Astrocyte (in vitro differentiated cells and primary cell): ENCODE measurements at places on chromosomes 13 and 19.

DNA sequence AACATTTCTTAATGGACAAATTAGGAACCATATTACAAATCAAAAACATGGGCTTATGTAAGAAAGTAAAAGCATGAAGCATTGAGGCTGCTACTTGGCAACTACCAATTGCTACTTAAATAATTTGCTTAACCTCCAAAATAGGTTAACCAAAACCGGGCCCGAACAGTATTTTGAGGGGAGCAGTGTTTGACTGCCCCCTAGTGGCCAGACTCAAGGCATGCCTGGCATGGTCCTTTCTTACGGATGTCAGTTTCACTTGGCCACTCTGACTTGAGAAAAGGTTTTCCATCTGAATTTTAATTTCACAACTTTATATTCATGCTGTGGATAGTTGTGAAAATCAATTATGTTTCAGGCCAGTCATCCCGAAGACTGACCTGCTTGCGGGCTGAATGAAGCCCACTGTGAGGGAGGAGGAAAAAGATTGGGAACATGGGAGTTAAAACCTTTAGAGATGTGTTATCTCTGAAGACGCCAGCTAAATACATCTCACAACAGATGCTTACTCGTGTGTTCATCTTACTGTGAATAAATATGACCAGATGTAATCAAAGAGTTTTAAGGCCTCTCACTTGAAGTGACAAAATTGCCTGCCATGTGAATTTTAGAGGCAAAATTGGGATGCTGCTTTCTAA, 2.9 kb downstream of the RXFP2 start:
- peak; percentile 29 for DNase-seq

DNA sequence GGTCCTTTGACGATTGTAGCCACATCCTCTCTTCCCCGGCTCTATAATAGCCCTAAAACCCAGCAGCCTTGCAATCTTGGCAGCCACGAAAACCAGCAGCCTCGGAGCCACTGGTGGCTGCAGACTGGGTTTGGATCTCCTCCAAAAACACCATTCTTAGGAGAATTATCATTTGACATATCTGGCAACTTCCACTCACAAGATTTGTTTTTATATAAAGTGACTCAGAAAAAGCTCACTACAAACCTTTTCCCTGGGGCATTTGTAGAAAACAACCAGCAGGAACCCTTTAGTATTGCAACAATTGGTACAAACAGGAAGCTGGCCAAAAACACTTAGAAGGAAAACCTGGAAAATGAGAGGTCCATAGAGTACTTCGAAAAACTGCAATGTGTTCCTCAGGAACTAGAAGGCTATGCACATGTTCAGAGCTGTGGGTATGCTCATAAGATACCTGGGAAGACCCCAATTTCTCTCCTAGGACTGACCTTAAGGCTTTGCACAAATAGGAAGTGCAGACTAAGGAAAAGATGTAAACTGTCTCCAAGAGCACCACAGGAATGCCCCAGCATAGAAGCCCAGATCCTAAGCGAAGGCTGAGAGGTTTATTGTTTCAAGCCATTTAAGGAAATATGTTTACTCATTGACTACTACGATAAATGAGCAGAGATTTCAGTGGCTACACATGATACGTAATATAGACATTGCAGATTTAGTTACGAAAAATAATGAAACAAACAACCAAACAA, 71.2 kb downstream of the MYO16 start:
- peak; percentile 66 for DNase-seq

DNA sequence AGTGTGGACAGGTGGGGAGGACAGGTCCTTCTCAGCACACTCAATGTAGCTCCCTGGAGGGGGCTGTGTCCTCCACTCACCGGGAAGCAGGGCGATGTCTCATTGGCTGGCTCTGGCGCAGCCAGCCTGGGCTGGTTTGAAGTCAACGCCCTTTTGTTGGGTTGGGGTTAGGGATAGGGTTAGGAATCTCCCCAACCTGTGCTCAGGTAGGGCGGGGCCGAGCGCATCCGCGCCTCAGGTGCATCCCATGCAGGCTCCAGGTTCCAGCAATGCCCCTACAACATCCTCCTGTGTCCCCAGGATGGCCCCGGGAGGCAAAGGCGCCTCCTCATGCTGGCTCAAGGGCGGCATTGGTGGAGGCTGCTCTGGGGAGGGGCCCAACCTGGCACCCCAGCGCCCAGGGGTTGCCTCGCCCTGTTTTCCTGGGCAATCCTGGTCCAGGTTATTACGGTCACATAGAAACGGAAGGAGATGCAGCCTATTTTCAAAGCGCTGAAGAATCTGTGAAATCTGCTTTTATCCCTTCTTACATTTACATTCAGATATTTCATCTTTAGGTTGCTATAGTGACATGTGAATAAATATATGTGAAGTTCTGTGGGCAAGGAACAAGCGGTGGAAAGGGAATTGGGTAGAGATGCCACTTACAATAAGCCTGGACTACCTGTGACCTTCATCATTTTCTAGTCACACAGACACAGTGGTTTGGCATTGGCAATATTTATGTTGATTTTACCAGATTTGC, 74.3 kb downstream of the TM9SF2 start:
- DNase-seq: no peak

DNA sequence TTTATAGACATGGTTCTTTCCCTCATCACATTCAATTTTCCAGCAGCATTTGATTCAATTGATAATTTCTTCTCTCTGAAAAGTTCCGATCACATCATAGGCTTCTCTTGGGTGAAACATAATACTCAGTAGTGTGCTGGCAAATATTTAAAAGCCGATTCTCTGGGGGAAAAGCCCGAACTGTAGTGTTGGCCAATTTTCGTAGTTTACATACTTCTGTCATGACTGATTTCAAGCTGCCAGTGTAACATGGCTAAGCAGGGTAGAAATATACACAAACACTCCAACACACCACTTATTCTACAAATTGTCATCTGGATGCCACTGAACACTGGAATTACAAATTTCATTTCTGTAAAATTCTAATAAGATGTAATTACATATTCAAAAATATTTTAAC, 56.1 kb upstream of the FREM2 start:
- peak; percentile 23 for DNase-seq

GRCh38 chr13:80083853-80084676, 256.9 kb downstream of the SPRY2 start:
- peak; percentile 97 for DNase-seq

DNA sequence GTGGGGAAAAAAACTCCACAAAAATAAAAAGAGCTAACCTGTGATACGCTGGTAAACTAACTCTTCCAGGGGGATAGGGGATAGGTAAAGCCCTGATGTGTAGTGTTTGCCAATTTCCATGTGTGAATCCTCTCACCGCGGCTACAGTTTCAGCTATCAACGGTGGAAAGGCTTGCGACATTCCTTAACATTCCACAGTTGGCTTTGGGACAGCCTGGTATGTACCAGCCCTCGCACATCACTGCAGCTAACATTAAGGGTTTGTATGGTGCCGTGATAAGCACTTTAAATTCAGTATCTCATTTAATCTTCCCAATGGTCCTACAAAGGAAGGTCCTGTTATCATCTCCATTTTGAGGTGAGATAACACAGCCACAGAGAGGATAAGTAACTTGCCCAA, 112.4 kb downstream of the KATNAL1 start:
- DNase-seq: no peak

GRCh38 chr13:49760558-49760957, 31.9 kb downstream of the KPNA3 start:
- no peak for DNase-seq

GRCh38 chr13:27055526-27055925, 116.1 kb downstream of the USP12 start:
- no peak for DNase-seq

DNA sequence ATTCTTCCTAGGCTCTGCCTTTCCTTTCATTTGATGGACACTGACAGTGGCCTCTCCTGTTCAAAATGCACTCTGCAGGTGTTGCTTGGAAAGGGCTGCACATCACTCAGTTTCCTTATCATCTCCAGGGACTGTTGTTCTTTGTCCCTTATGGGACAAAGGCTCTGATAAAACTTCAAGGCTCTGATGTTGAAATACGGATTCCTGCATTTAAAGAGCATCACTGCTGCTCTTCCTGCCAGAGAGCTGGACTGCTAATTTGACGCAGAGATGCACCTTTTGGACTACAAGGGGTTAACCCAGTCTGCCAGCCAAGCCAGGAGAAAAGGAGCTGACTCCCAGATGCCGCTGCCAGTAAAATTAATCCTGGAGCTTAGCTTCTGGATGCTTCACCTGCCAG, 952.1 kb downstream of the DIAPH3 start:
- DNase-seq: no peak

DNA sequence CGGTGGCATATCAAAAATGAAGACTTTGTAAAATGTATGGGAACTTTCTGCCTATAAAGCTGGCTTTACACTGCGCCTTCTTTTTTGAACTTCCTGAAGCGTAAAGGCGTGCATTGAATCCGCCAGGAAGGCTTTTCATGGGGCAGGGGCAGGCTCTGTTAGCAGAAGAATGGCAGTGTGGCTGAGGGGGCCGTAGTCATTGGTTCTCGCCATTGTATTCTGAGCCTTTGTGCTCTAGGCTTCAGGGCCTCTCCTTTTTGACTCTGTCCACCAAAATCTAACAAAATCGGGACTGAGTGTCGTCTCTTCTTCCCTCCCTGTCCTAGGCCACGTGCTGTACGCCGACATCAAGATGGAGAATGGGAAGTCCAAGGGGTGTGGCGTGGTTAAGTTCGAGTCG, 14.1 kb downstream of the PRAM1 start:
- no peak for DNase-seq

GRCh38 chr19:4534836-4535658, at the start of gene PLIN5:
Gene PLIN5 (minus strand): TSS chr19:4535224. CDS start chr19:4534074, 1,150 bp downstream.
- peak; percentile 6 for DNase-seq
